ENCODE measurements at places on chromosomes 1 and 21.

DNA sequence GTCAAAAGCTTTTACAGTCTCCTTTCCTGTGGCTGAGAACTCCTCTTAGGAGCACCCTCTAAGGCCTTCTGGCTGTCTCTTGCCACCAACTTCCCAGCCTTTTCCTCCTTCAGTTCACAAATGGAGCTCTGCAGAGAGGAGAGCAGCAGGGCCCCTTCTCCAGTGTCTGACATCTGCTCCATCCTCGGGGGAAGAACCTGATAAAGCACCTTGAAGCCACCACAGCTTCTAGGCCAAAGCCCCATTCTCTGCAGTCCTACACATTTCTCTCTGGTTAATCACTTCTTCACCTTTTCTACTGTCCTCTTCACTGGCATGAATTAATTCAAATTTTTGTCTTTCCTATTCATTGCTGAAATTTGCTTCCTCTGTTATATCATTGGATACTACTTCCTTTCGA is 378.1 kb upstream of the POU3F1 start:
- no peak for DNase-seq

- DNase-seq = no peak
Observed at GRCh38 chr1:26752519-26752918, 35.2 kb upstream of the PIGV start.

DNA sequence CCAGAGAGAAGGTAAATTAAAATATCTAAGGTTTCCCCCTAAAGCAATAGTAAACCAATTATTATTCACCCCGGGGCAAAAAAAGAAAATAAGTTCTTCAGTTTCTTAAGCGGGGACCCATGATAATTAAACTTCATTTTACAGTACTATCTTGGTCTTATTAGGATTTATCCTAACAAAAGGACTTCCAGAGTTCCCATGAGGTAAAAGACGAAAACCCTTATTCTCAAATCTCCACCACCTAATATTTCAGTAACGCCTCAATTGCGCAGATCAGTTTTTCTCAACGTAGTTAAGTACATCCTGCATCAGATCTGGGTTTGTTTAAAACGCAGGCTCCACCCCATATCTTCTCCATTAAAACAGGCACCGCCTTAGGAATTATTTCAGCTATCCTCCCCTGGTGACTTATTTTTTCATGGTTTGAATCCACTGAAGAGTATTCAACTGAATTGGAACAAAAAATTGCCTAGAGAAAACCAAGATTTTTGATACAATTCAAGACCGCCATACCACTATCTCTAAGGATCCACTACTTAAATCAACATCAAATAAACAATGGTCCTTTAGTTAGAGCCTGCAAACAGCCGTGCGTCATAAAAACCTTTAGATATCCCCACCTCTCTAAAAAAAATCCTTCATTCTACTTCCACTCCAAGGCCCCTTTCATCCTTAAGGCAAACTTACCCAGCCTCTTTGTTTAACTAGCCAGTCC is 1.7 kb downstream of the MCL1 start:
- no peak for DNase-seq

DNA sequence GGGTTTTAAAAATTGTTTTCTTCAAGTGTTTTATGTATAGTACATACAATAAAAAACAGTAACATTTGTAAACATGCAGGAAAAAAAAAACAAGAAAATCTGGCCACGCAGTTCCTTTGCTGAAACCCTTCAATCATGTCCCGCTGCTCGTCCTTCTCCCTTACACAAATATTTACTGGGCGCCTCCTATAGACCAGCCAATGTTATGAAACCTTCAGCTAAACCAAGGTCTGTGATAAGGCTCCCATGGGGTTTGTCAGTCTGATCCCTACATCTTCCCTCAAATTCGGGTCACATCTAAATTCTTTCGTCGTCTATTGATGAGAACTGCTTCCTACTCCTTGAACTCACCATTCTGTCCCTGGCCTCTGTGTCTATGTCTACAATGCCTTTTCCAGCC is 583.9 kb downstream of the SMYD3 start:
- no peak for DNase-seq

DNA sequence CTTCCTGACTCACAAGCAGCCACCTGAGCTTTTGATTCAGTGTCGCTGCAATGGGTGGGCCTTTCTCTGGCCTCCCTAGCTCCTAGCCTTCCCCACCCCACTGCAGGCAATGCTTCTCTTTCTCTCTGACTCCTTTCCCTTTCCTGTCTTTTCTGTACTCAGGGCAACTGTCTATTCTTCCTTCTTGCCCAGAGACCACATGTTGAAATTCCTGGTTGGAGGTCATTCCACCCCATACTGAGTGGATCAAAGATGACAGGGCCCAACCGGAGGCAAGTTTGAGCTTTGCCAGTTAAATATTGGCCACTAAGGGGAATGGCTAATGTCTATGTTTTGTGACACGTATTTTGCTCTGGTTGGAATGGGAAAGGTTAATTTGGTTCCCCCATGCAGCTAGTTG is 65.2 kb upstream of the ARID1A start:
- DNase-seq = no peak

GRCh38 chr1:100358210-100358609 is 5.9 kb downstream of the CDC14A start:
- DNase-seq = peak; percentile 16

DNA sequence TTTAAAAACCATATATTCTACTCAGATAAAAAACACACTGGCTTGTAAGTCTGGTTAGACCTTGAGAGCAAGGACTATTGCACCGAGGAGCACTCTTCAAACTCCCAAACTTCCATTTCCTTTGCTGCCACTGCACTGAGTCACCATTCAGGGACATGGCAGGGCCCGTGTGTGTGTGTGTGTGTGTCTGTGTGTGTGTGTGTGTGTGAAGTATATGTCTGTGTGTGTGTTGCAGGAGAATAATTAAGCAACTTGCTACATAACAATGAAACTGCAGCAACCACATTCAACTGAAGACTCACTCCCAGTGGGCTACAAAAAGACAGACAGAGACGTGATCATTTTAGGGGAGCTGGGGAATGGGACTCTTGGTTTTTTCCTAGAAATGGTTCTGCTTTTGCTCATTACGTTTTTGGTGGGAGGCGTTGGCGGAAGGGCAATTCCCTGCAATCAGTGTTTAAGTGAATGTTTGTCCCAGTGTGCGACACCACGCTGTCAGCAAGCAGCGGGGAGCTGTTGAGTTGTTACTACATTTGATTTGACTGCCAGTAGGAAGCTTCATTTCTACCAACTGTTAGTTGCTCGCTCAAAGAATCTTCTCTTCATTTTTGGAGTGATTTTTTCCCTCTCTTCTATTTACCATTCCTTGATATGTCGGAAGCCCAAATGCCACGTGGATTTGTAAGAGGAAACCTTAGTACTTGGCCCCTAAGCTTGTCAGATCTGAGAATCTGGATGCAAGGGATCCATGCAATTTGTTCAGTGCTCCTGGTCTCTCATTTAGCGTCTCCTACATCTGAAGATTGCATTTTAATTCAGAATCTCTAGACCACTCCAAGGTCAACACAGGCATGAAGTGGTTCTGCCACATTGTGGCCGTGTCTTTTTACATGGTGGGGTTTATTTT is 36.1 kb downstream of the ESRRG start:
- DNase-seq = no peak

DNA sequence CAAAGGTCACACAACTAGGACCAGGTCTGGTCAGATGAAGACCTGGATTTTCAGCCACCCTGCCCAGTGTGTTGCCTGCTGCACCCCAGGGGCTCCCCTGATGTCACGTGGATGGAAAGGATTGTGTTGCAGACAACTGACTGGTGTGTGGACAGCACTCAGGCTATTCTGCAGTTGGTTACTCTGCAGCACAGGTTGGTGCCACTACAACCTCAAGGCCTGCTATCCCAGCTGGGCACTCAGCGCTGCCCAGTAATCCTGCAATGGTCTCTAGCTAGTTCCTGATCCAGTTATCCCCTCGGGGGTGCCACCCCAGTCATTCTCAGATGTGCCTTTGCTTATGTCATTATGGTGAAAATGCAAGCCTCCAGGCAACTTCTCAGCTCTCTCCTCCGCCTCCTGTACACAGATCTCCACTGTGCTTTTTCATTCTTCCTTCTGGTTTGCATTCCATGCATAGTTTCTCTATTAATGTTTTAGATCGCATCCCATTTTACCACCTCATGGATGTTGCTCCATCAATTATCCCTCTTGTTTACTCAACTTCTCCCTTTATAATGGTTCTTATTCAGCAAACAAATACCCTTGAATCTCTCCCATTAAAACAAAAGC is 503.2 kb upstream of the CAMK1G start:
- no peak for DNase-seq

DNA sequence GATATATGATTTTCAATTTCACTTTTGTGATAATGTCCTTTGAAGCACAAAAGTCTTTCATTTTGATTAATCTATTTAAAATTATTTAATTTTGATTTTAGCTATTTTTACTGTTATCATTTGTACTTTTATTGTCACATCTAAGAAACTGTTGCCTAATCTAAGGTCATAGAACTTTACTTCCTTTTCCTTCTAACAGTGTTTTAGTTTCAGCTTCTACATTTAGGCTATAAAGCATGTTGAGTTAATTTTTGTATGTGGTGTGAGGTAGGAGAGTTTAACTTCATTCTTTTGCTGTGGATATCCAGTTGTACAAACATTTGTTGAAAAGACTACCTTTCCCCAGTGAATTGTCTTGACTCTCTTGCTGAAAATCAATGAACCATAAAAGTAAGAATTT is 204.5 kb downstream of the TM2D1 start:
- DNase-seq = no peak

DNA sequence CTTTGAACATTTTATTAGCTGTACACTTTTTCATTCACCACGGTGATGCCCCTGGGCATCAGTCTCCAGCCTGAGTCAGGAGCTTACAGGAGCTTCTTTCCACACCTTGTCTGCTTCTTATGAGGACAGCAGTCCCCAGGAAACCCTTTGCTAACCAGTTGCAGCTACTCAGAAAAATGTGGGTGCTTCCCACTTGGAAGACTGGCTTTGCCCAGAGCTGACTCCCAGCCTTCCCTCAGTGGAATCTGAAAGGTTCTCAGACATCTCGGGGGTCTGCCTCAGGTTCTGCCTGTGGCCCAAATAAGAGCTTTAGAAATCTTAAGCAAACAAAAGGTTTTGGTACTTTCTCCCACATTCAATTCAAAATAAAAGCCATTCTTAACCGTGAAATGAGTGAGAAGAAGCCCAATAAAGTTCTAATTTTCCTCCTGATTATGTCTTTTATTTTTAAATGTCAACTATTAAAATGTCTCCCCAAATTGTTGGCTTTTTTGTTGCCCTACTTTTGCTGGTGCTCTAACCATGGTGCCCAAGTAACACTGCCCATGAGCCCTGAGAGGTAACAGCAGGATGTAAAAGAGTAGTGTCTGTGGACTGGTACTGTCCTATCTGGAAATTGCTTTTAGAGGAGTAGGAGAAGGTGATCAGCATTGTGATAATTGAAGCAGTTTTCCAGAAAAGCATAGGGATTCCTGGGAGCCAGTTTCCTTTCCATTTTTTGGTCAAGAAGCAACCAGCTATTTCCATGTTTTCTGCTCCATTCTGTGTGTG is 5.6 kb downstream of the C1orf53 start:
- DNase-seq = no peak

DNA sequence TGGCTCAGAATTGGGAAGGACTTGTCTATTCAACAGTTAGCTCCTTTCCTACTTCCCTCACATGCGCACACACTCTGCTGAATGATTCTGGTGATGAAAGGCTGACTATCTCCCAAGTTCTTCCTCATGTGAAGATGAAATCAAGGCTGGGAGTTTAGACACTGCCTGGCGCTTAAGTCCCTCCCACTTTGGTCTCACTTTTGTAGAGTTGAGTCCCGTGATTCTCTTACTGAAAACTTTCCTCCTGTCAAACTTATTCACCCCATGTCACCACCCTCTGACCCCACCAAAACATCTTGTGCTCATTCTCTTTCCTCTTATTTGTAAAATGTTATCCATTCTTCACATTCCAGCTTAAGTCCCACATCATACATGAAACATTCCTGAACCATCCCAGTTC is 8.4 kb upstream of the MRPS6 start:
- DNase-seq = no peak

GRCh38 chr1:220094016-220094911 is at the start of gene IARS2:
Gene IARS2 (plus strand): TSS chr1:220094132. CDS start chr1:220094217, 85 bp downstream.
- peak; percentile 92 for DNase-seq

DNA sequence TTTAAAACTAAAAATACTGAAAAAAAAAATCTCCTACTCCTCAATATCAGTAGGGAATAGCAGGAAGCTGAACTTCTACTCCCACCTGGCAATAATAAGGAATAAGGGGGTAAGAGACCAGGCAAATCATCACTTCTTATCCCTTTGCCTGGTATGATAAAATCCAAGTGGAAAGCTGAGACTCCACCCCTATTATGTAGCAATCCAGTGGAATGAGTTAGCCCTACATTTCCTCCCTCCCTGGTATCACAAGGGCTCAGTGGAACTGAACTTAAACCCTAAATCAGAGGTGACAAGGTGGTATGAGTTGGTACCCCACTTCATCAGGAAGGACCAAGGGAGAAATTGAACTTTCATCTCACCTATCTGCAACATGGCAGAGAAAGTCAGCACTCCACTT is 25.7 kb downstream of the TRIM33 start:
- DNase-seq = no peak

GRCh38 chr1:36482724-36483388 is at the start of gene CSF3R:
Gene CSF3R (minus strand): TSS chr1:36482913. CDS start chr1:36479496, 3,417 bp downstream.
- DNase-seq = no peak

GRCh38 chr1:84621553-84621952 is 47.3 kb upstream of the CTBS start:
- no peak for DNase-seq

GRCh38 chr1:178969226-178969987 is 56.3 kb upstream of the FAM20B start:
- DNase-seq = no peak

GRCh38 chr1:44806025-44806703 is 987 bp downstream of the DYNLT4 start:
- no peak for DNase-seq

DNA sequence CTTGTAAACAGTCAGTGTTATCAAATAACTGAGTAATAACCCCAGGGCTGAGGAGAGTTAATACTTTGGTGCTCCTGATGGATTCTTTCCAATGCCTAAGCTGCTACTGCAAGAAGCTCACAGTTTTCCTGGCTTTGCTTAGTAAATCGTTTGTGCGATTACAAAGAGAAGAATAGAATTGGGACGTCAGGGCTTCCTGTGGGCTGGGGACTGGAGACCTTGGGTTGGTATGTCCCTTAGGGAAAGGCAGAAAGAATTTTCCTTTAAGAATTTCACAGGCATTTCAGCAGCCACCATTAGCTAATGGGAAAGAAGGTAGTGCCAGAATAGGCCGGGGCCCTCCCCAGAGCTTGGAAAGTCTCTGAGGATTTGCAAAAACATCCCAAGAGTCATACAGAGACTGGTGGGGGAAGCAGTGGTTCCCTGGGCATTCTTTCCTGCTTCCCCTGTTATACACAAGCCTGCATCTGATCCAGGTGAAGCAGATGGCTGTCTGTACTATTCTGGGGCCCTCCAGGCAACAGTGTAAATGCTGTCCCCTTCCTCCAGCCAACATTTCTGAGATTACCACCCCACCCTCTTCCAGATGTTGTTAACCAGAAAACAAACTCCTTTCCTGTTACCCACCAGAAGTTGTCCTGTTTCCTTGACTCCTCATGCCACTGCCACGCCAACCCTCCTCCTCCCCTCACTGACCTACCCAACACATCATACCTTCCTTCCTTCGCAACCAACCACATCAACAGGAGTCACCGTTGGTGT is 40.2 kb downstream of the PLXNA2 start:
- no peak for DNase-seq

GRCh38 chr1:182720463-182720862 is 36.1 kb upstream of the RGS8 start:
- DNase-seq = no peak

All from stimulated activated CD4-positive, alpha-beta T cell treated with anti-CD3 and anti-CD28 coated beads, Interleukin-4, amount 100 ng/mL, for 24 hours (primary cell).